Activated CD4-positive, alpha-beta memory T cell treated with anti-CD3 and anti-CD28 coated beads, Interleukin-2, amount 10 ng/mL, durations not matched to agents 7 days and 5 days (primary cell): ENCODE measurements at places on chromosomes 5 and 9. TPM values are rescaled to one million over a fixed set of nuclear protein-coding genes. Genes with fewer than 3 reads are reported as not detected.

GRCh38 chr5:83608122-83608521 lies 112.5 kb downstream of the HAPLN1 start:
- DNase-seq, result no peak

The CKMT2 gene
- not detected for total RNA-seq

The NDST1 gene
- total RNA-seq, result 0.13 TPM

- peak; percentile 74 for DNase-seq
Observed at GRCh38 chr9:134065612-134066419, 2.0 kb downstream of the BRD3 start.

DNA sequence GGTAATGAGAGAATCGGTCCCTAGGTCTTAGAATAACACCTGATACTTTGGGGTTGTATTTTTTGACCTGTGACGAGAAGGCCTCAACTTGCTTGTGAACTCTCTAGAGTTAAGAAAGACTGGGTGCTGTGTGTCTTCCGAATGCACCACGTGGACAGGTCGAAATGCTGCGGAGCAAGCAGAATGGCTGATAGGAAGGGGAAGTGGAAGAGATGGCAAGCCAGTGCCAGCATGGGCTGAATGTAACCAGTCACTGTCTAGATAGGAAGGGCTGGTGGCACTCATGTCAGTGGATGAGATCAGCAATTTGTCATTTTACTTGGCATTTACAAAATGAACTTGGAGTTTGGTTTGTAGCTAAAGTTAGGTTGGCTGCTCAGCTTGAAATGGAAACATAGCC lies 5.6 kb downstream of the OTULINL start:
- DNase-seq, result no peak

GRCh38 chr5:76383126-76383832 lies 19.8 kb upstream of the IQGAP2 start:
- no peak for DNase-seq

The LPCAT1 gene
- total RNA-seq, result 71.4 TPM

GRCh38 chr9:87909310-87910041 lies 8.3 kb upstream of the SPATA31C1 start:
- DNase-seq, result no peak

GRCh38 chr9:1978941-1979340 lies 36.2 kb upstream of the SMARCA2 start:
- DNase-seq, result no peak

The ZBED3 gene
- 0.85 TPM for total RNA-seq

DNA sequence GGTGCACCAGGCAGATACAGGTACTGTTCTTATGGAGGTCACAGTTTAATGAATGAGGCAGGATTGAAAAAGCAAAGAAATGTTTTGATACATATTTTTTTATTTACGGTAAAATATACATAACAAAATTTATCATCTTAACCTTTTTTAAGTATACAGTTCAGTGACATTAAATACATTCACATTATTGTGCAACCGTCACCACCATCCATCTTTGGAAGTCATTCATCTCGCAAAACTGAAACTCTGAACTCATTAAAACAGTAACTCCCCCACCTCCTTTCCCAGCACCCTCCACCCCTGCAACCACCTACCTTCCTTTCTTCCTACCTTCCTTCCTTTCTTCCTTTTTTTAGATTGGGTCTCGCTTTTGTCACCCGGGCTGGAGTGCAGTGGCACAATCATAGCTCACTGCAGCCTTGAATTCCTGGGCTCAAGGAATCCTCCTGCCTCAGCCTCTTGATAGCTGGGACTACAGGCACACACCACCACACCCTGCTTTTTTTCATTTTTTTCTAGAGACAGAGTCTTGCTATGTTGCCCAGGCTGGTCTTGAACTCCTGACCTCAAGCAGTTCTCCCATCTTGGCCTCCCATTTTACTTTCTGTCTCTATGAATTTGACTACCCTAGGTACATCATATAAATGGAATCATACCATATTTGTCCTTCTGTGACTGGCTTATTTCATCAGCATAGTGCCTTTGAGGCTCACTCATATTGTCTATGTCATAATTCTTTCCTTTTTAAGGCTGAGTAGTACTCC lies 22.5 kb upstream of the PSD2 start:
- DNase-seq, result no peak

The RNF208 gene
- 2.2 TPM for total RNA-seq

- no peak for DNase-seq
Observed at GRCh38 chr5:143376911-143377813, 26.3 kb downstream of the NR3C1 start.

- DNase-seq, result no peak
Observed at GRCh38 chr9:98232926-98233325, 22.5 kb downstream of the TBC1D2 start.

The PDZD2 gene
- total RNA-seq, result not detected

- peak; percentile 26 for DNase-seq
Observed at GRCh38 chr5:4879693-4880303, 260.3 kb upstream of the ADAMTS16 start.

- DNase-seq, result no peak
Observed at GRCh38 chr5:136679233-136679632, 313.9 kb upstream of the TRPC7 start.

The CDC25C gene
- total RNA-seq, result 15.2 TPM

DNA sequence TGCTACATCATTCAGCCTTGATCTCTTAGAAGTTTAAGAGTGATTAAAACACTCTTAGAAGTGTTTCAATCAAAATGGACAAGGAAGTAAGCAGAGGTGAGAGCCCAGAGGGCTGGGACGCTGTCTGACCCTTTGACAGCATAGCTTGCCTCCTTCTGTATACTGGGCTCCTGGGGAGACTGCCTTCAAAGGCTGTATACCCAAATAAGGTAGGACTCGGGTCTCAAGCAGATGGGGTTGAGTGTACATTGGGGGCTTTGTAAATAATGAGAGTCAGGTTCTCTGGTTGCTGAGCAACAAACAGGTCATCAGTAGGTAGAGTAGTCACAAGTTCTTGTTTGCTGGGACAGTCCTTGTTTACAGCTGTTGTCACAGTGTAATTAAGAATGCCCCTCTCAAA lies 97.1 kb downstream of the PJA2 start:
- DNase-seq, result no peak

The KIF4B gene
- not detected for total RNA-seq

The DMRT3 gene
- not detected for total RNA-seq

- no peak for DNase-seq
Observed at GRCh38 chr5:172943283-172943841, 15.9 kb upstream of the RPL26L1 start.

The PTGER4 gene
- total RNA-seq, result 54.1 TPM

GRCh38 chr5:157253547-157253946 lies 12.4 kb upstream of the CYFIP2 start:
- no peak for DNase-seq

The IGIP gene
- 4.9 TPM for total RNA-seq

- no peak for DNase-seq
Observed at GRCh38 chr5:170552621-170553115, 48.8 kb downstream of the KCNIP1 start.

DNA sequence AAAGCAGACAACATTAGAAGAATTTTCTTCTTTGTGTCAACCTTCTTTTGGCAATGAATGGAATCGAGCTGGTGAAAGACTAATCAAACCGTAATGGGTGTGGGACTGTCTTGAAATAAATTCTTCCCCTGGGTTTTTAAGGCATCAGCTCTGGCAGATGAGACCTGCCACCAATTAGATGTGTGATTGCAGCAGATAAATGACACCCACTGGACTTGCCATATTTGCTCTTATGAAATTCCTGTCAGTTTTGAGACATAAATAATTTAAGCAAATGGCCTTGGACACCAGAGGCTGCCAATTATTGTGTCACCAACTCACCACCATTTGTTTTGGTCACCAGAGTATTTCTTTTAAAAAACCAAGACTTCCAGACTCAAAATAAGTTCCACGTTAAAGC lies 135.9 kb upstream of the RGMB start:
- no peak for DNase-seq

- DNase-seq, result no peak
Observed at GRCh38 chr5:154345255-154345952, 100.4 kb upstream of the SAP30L start.

DNA sequence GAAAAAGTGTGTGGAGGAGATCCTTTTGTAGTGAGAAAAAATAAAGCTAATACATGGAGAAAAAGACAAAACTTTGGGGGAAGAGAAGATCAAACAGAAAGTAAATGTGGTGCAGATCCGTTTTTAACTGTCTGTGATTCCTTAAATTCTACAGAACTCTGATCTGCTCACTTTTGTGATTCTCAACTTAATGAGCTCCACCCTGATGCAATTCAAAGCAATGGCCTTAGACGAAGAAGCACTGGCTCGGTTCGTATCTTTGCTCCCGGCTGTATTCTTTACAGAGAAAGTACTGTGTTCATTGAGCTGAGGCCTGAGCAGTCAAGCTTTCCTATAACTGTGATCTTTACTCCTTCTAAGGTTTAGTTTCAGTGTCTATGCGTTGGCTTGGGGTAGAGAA lies 453.4 kb downstream of the DMAC1 start:
- no peak for DNase-seq

The LCNL1 gene
- 1.0 TPM for total RNA-seq

DNA sequence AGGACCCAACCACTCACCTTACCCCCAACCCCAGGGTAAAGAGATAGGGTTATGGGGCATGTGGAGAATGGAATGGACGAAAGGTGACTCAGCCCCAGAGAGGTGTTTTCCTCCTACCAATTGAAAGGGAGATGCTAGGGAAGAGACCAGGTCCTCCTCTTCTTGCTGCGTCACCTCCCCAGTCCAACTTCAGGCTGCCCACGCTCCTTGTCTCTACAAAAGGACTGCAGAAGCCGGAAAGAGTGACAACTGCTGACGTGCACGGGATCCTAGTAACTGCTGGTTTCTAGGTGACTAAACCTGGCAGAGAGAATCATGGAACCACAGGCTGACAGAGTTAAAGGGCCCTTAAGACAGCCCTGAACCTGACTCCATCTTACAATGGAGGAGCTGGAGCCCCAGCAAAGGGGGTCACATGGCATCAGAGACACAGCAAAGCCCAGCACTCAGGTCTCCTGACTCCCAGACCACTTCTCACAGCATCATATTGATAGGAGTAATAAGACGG lies 2.2 kb downstream of the GPX3 start:
- DNase-seq, result no peak

- DNase-seq, result no peak
Observed at GRCh38 chr5:34604119-34604675, 51.9 kb upstream of the RAI14 start.
